ENCODE measurements at places on chromosomes 7 and 10.

DNA sequence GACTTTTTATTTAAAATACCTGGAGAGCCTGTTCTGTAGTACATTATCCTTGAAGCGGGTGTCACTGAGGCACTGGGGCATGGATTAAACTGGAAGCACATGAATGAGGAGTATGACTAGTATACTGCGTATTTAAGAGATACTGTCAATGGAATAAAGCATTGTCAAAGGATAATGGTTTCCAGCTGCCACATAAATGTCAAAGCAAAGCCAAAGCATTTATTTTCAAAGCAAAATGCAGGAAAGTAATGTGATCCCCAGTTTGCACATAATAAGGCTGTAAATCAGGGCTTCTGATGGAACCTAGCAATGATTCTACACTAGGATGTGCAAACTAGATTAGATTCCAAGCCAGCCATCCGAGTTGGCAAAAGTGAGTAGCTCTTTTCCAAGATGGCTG lies 240.1 kb downstream of the POU6F2 start:
- DNase-seq: no peak

DNA sequence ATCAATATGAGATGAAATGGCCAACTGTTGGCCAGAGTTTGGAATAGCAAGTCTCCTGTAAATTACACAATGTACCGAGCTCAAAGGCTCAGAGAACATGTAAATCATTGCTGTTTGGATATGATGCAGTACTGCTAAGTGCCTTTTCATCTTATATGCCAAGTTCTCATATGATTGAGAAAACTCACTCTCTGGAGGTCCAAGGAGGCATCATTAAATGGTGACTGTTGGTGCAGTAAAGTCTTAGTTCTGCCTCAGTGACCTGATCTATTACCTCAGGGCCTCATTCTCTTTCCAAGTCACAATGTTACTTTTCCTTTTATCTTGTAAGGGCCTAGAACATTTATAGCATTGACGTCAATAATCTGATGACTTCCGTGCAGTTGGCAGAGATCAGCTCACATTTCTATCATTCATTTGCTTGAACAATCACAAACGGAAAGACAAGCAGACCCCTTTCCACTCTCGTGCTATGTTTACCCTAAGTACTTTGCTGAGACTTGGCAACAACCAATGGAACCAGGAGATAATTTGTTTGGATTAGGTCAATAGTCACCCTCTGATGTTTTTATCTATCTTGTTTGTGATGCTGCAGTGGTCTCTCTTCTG lies 32.6 kb upstream of the PDK4 start:
- DNase-seq: no peak

- no peak for DNase-seq
Measured at GRCh38 chr7:148253629-148254028, 336.9 kb upstream of the C7orf33 start.

- no peak for DNase-seq
Measured at GRCh38 chr7:68279827-68280400, 1283.3 kb downstream of the TYW1 start.

DNA sequence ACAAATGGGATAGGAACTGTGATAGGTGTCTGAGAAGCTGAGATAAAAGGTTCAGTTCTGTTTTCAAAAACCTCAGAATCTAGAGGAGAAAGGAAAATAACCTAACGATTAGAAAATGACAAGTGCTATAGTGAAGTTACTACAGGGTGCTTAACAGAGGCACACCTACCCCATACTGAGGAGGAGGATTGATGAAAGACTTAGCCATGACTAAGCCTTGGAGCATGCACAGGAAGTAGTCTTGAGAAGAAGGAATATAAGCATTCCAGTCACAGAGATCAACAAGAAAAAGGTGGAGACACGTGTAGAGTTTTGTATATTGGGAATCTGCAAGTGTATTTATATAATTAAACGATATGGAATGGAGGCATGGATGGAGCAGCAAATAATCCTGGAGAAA lies 1225.5 kb upstream of the CELF2 start:
- DNase-seq: no peak

DNA sequence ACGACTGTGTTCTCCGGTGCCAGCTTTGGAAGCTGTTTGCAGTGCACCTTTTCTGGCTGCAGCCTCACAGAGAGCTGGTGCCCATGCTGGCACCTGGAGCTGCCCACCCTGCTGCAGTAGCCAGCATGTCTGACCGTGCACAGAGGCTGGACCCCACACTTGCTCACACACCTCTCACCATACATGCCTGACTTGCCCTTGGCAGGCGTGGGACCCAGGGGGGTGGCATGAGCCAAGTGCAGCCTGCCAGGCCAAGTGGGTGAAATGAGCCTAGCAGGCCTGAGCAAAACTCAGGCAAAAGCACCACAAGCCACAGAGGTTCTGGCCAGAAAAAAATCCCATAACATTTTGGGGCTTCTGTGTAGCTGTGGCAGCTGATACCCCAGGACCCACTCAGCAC lies 258.8 kb downstream of the XPNPEP1 start:
- no peak for DNase-seq

DNA sequence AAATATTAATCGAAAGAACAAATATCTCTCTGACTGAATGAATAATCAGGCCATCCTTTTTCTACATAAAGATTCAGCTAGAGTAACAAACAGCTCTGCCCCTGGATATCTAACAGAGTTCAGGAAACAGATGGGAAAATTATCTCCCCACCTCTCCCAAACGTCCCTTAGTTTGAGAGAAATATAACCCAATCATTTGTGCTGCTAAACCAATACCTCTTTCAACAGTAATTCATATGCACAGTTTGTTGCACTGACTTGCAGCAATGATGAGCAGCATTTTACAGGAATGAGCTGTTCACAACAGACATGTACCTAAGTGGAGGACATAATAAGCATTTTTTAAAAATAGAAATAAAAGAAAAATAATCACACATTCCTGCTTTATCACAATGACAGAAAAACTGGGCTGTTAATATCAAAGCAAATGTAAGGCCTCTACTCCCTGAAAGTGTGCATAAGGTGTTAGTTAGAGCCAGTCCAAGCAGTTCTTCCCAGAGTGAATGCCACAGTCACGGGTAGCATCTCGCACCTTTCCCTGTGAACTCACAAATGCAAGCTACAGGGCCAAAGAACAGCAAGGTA lies 2.3 kb downstream of the CREB3L2 start:
- DNase-seq: no peak

DNA sequence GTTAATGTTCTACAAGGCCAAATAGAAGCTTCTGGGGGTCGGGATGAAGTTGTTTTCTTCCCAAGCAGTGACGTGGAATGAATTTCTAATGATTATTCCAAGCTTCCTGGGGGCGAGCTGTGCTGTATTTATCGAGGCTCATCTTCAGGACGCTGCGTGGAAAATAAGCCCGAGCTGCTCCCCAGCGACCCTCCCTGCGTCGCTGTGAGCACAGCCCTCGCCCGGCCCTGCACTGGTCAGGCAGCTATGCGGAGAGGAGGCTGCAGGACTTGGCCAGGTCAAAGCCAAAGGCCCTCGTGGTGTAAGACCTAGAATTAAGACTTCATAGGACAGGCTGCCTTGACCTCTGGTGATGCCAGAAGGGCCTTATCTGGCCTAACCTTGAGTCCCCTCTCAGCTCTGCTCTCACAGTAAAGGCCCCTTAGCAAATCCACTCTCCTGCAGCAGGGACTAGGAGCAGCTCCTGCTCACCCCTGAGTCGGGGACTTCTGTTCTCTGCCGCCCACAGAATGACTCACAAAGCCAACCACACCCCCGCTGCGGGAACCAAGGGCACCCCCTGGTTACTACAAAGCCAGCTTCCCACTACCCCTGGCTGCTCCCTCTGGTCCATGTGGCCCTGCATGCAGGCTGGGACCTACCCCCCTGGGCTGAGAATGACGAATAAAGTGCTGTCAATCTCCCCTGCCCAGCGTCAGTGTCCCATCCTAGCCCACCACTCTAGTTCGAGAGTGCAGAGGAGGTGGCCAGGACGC lies 501.6 kb downstream of the TCERG1L start:
- DNase-seq: no peak

Data from effector CD4-positive, alpha-beta T cell (primary cell).